NCI-H1092 (cell line): ENCODE measurements at places on chromosomes 13 and 19.

GRCh38 chr13:45696610-45697226 is 5.4 kb upstream of the CBY2 start:
- DNase-seq, result no peak

DNA sequence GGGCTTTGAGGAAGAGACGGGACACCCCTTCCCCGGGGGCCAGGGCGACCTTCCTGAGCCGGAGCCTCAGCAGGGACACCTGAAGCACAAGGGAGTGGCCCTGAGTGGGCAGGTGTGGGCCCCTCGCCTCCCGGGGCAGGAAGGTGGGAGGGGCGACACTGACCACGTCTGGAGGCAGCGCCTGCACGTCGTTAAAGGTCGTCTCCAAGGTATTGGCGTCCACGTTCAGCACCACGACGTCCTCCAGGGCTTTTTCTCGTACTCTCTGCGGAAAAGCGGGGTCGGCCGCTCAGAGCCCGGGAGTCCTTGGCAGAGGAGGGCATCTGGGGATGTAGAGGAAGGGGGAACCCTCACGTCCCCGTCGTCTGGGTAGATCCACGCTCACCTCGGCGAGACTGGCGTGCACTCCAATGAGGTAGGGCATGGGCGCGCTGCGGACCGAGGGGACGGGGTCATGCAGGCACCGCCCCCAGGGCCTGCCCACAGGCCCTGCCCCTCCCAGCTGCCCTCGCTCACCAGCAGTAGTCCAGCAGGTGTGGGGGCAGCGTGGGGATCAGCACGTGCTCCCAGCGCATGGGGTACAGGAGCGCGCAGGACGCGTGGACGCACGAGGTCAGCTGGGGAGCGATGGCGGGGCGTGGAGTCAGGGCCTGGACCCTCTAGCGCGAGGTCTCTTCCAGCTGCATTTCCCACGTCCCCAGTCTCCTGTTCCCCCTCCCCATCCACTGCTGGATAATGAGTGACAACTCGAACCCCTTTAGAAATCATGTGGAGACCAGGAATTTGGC is 6.1 kb downstream of the DENND1C start:
- no peak for DNase-seq

DNA sequence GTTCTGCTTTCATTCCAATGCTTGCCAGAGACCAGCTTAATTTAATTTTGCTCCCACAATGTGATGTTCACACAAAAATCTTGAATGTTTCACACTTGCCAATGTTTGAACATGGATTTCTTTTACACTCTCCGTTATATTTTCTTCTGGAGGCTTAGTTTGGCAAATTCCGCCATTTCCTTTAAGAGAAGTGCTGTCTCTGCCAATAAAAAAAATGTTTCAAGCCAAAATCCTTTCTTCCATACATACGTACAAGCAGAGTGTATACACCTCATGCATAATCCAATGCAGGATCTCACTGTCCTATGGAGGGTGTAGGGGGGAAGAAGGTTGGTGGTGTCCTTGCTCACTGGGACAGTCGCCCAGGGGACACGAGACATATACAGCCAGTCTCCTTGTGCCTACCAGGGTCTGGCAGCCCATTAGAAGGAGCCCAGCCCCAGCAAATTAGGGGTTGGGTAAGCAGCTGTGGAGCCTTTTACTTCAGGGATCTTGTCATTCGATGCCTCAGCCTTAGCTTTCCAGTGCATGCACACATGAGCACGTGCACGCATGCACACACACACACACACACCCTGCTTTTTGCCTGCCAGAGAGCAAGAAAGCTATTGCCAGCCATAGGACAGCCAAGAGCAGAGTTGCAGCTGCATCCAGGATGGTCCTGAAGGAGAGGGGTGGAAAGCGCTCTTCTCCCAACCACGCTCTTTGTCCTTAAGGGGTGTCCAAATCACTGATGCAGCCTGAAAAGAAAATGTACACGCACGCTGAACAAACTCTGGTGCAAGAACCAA is 208.3 kb downstream of the FOXO1 start:
- DNase-seq, result no peak

GRCh38 chr19:49874503-49875157 is 2.5 kb downstream of the AKT1S1 start:
- no peak for DNase-seq

GRCh38 chr19:21638776-21639175 is 128.6 kb downstream of the ZNF100 start:
- no peak for DNase-seq

DNA sequence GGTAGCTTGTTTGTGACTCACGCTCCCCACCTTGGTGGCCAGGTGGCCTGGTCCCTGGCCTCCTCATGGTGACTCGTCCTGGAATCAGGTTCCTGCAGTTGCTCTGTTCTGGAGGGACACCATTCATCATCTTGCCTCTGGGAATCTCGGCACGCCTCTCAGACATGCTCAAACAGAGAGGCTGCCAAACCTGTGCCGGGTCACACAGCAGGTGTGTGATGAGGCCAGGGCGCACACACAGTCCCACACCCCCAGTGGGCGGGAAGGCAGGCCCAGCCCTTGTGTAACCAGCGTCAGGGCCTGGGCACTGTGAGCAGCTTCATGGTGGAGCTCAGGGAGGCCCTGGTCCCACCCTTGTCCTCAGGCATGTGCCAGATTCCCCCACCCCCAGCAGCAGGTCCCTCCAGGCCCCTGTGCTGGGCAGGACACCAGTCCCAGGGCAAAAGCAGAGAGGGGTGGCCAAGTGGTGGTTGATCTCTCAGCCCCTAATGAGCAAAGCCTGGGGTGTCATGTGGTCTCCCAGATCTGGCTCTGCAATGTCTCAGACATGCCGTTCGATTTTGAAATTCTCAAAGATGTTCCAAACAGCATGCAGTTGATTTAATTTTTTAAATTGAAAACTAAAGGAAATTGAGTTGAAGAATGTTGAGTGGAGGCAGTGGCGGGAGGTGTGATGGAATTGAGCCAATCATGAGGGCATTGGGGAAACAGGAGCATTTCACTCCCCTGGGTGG is 12.1 kb downstream of the CEBPA start:
- no peak for DNase-seq

DNA sequence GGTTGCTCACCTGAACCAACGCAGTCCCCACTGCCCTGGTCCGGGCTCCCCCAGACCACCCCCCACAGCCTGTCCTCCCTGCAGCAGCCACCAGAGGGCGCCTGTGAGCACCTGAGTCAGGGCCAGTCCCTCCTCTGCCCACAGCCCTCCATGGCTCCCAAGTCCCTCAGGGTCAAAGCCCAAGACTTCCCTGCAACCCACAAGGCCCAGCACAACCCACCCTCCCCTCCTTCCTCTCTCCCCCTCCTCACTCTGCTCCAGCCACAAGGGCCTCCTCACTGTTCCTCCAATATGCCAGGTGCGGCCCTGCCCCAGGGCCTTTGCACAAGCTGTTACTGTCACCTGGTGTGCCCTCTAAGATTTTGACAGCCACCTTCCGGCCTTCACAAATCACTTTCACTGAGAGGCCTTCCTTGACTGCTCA is 10.9 kb downstream of the GNA15 start:
- DNase-seq, result no peak
